ENCODE measurements at places on chromosomes 4 and X.

- no peak for DNase-seq
Observed at GRCh38 chr4:55947912-55948725, 626 bp upstream of the CEP135 start.

DNA sequence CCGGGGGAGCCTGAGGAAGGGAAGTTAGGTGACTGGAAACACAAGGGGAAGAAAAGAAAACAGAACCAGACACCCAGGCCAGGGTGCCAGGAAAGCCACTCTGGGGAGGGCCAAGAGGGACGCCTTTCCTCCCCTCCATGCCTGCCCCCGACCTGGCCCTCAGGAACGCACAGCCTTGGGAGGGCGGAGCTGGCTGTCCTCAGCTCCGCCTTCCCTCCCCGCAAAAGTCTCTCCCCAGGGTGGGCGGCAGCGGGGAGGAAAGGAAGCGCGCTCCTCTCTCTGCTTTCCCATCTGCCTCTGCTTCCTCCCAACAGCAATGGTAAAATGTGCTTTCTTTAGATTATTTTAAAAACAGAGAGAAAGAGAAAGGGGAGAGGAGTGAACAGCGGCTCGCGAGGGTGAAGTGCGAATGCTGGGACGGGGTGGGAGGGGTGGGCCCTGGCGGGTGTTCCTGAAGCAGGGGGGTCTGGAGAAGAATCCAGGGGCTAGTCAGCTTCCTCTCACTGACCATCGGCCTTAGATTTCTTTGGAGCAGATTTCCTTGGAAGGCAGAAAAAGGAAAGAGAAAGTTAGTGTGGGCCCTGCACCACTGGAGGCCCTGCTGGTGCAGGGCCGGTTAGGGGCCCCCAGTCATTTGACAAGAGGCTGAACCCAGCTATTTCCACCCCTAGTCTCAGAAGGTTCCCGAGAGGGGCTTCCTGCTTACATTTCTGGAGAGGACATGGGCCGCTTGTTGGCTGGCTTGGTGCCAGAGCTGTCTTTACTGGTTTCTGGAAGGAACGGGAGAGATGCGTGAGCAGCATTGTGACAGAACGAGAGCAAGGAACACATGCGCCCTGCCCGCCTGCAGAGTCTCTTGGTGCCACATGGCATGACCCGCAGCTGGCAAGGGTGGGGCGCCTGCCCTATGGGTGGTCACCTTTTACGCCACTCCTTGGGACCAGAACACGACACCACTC lies 4.7 kb upstream of the RENBP start:
- DNase-seq = no peak

DNA sequence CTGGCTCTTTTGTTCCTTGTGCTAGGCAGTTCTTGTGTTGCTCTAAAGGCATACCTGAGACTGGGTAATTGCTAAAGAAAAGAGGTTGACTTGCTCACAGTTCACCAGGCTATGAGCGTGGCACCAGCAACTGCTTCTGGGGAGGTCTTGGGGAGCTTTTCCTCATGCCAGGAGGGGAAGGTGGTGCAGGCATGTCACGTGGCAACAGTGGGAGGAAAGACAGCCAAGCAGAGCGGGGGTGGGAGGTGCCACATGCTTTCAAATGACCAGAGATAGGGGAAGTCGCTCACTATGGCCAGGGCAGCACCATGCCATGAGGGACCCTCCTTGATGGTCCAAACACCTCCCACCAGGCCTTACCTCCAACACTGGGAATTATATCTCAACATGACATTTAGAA lies 4.7 kb downstream of the MAGEB17 start:
- DNase-seq = no peak

DNA sequence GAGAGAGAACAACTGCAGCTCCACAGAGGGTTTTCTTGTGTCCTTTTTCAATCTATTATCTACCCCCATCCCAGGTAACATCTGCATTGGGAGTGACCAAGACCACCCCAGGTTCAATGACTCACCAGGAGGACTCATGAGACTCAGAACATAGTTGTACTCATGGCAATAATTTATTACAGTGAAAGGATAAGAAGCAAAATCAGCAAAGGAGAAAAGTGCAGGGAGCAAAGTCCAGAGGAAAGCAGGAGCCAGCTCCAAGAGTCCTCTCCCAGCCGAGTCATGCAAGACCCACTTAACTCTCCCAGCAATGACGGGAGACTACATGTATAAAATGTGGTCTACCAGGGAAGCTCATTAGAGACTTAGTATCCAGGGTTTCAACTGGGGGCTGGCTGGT lies 129.5 kb upstream of the RBPJ start:
- DNase-seq = no peak

Measured in activated CD4-positive, alpha-beta T cell treated with anti-CD3 and anti-CD28 coated beads for 1 hour (primary cell).